ENCODE measurements at places on chromosomes 3 and 15.

DNA sequence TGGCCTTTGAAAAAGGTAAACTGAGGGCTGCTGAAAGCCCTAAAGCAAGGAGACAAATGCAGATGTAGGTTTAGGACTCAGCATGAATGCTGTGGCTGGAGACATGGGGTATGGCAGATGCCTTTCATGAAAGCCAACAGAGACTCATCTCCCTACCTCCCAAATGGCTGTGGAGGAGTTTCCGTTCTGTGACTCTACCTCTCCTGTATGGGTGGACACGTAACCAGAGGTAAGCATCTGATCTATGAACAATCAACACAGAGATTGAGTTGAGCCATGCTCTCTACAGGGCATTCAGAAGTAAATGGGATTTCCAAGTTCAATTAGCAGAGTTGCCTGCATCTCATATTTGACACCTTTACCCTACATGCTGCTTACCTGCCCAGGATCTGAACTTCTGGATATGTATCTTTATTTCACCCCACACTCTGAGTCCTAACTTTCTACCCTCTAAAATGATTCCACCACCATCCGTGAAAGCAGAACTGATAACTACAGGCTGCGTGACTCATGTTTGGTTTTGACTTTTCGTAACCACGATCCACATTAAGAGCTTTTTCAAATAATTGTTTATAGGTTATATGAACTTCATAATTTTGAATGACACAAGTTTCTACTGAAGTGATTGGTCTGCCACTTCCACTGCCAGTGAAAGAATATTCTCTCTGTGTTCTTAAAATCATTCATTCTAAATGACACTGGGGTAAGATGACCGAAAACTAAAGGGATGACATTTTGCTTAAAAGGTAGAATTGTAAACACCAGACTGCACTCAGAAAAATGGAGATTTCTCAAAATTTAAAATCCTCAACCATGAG is 1058.7 kb downstream of the FHIT start:
- DNase-seq, result peak; percentile 10

GRCh38 chr3:197309528-197310361 is 11.3 kb upstream of the DLG1 start:
- peak; percentile 77 for DNase-seq

DNA sequence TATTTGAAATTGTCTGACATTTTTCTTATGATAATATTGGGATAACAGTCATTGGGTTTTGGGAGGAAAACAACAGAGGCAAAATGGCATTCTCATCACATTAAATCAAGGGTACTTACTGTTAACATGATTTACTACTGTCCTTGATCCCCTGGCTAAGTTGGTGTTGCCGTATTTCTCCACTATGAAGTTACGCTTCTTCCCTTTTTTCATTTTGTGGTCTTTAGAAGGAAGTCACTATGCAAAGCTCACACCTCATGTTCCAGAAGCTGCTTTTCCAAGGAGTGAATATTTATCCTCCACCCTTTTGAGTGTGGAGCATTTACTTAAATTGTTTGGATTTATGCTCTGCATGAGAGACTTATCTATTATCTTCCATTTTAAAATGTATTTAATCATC is 63.7 kb downstream of the ALCAM start:
- peak; percentile 39 for DNase-seq

DNA sequence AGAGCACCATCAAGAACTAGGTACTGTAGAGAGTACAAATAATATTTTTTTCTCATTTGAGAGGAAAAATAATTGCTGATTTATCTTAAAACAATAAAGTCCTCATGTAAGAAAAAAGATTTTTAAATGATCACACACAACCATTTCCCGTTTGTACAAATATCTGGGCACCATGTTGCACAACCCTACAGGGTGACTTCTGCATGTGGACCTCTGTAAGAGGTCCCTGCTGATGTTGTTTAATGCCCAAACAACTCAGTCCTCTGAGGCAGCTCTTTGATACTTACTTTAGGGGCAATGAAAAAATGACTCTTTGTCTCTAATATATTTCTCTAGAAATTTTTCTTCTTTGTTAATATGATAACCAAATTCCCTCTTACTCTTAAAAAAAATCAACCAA is 168.1 kb upstream of the SATB1 start:
- no peak for DNase-seq

DNA sequence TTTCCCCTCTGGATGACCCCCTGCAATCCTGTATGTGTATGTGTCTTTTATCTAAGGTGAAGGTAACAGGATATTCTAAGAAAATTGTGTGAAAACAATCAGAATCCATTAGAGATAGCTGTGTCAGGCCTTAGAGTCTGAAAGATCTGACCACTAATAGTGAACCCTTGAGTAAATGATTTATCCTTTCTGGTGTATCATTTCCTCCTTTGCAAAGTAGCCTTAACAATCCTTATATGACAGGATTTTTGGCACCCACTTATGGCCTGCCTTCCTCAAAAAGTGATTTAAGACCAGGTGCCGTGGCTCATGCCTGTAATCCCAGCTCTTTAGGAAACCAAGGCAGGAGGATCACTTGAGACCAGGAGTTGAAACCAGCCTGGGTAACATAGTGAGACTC is 110.2 kb downstream of the RBPMS2 start:
- no peak for DNase-seq

DNA sequence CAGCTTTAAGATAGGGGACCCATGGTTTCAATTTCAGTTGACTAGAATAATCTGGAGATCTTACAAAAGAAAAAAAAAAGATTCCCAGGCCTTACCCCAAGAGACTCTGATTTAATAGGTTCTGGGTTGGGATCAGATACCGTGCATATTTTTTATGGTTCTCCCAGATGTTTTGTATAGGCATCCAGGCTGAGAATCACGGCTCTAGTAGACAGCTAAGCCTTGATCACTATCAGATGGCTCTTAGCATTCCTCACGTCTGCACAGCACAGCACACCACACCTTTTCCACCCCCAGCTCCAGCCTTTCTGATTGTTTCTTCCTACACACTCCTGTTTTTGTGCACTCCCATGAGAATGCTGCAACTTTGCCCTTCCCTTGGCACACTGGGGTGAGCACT is 40.8 kb downstream of the TMEM45A start:
- no peak for DNase-seq

GRCh38 chr3:107289354-107289753 is 87.9 kb upstream of the CCDC54 start:
- no peak for DNase-seq

DNA sequence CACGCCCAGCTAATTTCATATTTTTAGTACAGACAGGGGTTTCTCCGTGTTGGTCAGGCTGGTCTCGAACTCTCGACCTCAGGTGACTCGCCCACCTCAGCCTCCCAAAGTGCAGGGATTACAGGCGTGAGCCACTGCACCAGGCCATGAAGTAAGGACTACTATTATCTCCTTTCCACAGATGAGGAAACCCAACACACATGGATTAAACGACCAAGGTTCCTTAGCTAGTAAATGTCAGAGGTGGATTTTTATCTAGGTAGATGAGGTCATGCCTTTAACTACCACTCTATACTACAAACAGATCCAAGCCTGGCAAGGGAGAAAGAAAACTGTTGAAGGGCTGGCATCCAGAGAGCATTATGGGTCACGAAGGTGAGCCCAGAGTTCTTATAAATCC is 15.5 kb upstream of the TBL1XR1 start:
- DNase-seq, result no peak

DNA sequence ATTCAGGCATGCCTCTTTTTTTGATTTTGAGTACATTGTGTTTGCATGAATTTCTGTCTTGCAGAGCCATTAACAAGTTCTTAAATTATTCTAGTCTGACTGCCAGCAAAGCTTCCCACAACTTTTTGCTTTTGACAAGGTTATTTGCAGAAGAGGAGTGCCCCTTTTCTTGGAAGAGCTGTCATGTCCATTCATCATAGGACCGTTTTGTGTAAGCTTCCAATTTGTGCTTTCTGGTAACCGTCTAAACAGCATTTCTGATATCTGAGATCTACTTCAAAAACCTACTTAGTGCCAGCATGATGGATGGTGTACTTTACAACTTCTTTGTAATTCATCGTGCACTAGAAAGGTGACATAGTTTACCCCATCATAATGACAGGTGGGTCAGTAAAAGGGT is 379.7 kb downstream of the NAALADL2 start:
- no peak for DNase-seq

- DNase-seq, result no peak
Measured at GRCh38 chr3:110909839-110910238, 161.8 kb upstream of the NECTIN3 start.

GRCh38 chr15:63180746-63181145 is 8.7 kb upstream of the RAB8B start:
- DNase-seq, result no peak

GRCh38 chr15:89765694-89766093 is 10.4 kb upstream of the MESP2 start:
- DNase-seq, result no peak

- DNase-seq, result no peak
Measured at GRCh38 chr15:96108405-96108804, 222.1 kb upstream of the NR2F2 start.
